Activated CD4-positive, alpha-beta T cell treated with anti-CD3 and anti-CD28 coated beads, Interleukin-2, amount 10 ng/mL, durations not matched to agents 7 days and 5 days (primary cell): ENCODE measurements at places on chromosomes 12 and 14. TPM values are rescaled to one million over a fixed set of nuclear protein-coding genes. Genes with fewer than 3 reads are reported as not detected.

GRCh38 chr12:108825201-108825950 lies 32.0 kb downstream of the SSH1 start:
- DNase-seq: no peak

The TAS2R19 gene
- total RNA-seq: 3.1 TPM

- DNase-seq: no peak
Observed at GRCh38 chr14:54854181-54854580, 48.4 kb downstream of the GCH1 start.

DNA sequence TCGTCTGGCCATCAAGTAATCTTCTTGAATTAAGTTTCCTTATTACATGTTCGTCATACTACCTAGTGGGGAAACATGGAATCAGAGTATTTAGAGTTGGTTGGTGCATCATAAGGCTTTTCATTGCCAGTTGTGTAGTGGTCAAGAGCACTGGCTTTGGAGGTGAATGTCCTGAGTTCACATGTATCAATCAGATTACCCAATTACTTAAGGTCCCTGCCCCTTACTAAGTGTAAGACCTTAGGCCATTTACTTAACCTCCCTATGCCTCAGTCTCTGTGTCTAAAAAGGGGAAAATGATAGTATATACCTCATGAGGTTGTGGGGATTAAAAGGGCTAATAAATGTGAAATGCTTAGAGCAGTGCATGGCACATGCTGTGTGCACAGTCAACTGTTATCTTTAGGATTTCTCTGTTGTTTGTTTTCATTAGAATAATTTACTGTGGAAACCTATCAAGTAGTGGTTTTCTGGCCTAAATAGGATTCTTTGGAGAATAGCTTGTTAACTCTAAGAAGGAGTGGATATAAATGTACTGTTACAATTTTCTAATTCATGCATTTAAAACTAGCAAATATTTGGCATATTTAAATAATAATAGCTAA lies 27.0 kb downstream of the MSRB3 start:
- no peak for DNase-seq

DNA sequence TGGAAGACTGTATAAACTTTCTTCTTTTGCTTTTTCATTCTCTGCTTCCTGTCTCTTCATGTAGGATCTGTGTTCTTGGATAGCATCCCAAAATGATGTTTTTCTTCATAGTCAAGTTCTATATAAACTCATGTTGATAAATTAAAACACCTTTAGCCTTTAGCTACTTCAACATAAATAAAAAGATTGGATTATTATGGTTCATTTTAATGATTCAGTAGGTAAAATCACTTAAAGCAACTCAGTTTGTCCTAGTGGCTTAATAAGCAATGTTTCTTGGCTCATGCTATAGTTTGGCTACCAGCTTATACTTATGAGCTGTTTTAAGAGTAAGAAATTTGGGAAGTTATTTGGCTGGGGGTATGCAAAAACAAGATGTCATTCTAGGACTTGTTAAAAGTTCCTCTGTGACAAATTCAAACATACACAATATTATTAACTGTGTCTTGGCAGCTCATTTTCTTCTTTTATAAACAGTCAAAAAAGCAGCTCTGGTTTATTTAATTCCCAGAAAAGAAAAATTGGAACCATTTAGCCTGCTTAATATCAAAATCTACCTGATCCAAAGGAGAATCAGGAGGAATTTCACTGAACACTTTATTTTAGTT lies 111.4 kb downstream of the TMTC3 start:
- no peak for DNase-seq

DNA sequence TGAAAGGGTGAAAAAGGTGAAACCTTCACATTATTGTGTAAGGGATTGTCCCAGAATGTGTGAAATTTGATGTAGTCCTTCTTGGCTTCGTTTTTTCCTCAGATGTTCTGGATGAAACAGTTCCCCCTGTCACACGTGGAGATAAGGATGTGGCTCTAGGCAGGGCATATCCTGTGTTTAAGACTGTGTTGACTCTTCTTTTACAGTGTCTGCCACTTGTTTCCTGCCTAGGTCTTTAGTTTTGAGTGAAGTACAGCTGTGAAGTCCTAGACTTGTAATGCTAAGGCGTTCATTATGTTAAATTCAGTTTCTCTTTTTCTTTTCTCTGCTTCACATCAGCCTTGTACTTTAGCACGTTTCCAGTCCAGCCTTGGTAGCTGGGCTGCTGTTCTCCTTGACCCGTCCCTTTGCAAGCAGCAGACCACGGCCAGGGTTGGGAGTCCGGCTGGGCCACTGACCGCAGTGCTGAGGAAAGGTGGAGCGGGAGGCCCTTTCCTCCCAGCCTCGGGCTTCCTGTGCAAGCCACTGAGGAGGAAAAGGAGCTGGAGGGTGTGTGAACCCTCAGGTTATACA lies 59.1 kb downstream of the RASSF3 start:
- DNase-seq: peak; percentile 74

- DNase-seq: no peak
Observed at GRCh38 chr12:49051373-49051764, 9.2 kb downstream of the KMT2D start.

The FGF6 gene
- not detected for total RNA-seq

- peak; percentile 9 for DNase-seq
Observed at GRCh38 chr12:2960390-2960956, 1.3 kb downstream of the TEAD4 start.

DNA sequence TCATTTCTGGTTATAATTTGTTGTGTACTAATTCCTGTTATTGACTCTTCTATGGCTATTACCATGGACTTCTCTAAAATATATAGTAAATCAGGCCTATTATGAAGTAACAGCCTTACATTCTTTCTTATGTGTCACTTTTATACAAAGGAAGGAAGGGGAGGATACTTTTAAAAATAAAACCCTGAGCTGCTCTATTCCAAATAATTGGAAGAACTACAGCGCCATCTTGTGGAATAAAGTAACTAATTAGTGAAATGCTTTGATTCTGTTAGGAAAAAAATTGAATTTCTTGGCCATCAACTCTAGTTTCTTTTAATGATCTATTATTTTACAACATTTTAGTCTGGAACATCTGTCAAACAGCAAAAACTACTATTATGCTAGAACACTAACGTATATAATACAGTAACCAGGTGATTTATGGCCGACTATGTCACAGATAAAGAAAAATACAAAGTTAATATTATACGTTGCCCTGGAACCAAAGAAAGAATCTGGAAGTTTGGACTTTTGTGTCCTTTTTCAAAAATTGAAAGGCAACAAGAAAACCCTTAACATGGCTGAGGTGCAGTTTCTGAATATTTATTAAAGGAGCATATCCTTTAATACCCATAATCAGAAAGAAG lies 55.0 kb upstream of the NELL2 start:
- DNase-seq: no peak

The RND1 gene
- total RNA-seq: 1.2 TPM

- DNase-seq: no peak
Observed at GRCh38 chr12:75981247-75982168, 50.1 kb downstream of the PHLDA1 start.

DNA sequence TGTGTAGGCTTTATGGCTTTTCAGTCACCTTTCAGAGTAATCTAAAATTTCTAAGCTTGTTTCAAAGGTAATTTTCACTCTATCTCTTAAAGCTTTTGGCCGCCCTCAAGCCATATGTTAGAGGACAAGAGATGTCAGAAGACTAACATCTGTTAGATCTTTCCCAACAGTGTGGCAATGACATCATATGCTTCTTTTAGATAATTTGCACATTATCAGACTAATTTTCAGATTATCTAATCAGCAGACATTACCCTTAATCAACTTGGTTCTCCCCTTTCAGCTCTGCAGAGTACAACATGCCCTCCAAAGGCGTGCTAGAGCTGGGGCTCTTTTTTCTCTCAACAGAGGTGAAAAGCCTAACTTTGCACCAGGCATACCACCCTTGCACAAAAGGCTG lies 207.1 kb downstream of the DPF3 start:
- DNase-seq: no peak

The KRT77 gene
- not detected for total RNA-seq

DNA sequence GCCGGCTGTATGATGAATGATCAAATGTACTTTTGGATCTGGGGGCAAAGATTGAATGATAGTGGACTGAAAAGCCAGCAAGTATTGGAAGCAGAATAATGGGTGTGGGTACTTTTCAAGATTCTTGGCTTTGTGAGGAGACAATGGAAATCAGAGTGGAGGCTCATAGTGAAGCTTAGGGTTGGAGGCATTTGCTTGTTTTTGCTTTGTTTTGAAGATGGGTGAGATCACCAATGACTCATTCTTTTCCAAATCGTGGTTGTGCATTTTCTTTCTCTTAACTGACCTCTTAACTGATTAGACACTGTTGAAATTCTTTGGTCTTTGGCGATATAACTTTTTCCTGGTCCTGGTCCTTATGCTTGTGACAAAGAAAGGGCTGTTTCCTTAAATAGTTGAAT lies 54.4 kb downstream of the PELI2 start:
- no peak for DNase-seq

DNA sequence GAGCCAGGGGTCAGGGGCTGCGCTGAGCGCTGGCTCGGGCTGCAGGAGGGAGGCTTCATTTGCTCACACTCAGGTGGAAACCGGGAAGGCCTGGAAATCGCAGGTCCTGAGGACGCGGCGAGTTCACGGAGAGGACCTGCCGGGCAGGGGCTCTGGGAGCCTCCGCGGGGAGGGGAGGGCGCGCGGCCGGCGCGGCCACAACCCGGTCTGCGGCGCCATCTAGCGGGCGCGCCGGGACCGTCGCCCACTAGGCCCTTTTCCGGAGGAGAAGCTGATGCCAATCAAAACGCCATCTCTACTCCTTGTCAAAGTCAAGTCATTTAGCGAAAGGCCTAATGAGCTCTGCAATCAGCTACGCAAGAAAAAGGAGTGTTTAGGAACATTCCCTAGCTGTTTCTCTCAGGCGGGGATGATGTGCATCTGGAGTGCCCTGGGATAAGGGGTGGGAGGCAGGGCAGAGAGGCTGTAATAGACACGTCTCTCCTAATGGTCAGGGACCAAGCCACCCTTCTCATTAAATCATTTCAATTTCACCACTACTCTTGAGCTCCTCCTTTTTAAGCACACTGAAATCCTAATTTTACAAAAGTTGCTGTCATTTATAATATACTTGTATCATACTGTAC lies 885.8 kb upstream of the TMEM132C start:
- peak; percentile 29 for DNase-seq

DNA sequence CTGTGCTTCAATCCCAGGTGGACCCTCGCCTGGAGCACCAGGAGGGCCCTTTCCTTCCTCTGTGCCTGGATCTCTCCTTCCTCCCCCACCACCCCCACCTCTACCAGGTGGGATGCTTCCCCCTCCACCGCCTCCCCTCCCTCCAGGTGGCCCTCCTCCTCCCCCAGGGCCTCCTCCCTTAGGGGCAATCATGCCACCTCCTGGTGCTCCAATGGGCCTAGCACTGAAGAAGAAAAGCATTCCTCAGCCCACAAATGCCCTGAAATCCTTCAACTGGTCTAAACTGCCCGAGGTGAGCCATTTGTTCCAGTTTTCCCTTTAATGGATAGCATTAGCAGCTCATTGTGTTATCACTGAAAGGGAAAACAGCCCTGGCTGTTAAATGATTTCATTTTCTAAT lies 134.0 kb downstream of the GPR135 start:
- no peak for DNase-seq

- DNase-seq: peak; percentile 89
Observed at GRCh38 chr12:56635806-56636674, 5.9 kb upstream of the BAZ2A start.

The LHX5 gene
- not detected for total RNA-seq

The SLC2A3 gene
- 230 TPM for total RNA-seq

DNA sequence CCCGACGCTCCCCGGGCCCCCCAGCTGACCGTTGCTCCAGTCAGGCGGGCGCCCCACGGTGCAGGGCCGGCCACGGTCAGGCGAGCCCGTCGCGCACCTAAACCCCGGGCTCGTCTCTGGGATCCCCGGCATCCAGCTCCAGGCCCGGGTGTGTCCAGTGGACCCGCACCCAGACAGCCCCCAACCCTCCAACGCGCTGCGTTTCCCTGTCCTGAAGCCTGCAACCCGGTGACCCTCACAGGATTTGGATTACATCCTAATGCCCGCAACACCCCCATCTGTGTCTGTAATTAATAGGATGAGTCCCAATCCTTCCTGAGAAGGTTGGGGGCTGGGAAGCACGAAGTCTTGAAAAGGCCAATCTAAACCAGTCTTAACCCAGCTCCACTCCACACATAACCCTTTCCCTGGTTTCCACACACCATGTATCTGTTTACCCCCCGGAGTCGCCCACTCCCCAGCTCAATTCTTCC lies 10.4 kb downstream of the CPNE6 start:
- no peak for DNase-seq

GRCh38 chr12:131315601-131316000 lies 361.9 kb downstream of the ADGRD1 start:
- no peak for DNase-seq

DNA sequence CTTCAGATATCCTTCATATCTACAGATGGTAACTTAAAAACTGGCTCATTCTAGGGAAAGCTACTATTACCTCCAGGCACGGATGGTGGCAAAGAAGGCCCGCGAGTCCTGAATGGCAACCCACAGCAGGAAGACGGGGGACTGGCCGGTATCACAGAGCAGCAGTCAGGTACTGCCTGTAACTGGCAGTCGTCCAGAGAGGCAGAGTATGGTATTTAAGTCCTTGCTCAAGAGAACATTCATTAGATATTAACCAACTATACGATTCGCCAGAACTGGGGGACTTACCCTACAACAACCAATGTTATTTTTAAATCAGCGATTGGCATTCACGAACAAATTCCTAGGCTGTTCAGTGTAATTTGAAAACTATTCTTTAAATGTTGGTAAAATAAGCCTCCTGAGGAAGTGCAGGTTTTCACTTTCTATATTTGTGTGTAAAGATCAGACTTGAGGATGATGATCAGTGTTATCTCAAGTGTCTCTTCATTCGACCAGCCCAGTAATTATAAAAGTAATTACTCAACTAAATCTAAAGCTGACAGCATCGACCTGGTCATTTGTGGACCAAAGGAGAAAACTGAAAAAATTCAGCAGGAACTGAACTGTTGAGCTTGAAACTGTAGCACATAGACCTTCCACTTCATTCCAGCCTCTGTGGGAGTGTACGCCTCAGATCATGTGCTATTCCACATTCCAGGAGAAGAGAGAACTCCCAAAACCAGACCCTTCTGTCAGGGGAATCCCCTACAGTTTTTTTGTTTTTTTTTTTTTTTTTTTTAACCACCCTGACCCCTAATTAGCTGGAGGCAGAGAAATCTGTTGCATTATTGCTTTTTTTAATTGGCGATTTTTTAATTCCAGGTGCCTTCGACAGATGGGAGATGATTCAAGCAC lies 75.6 kb downstream of the ESR2 start:
- DNase-seq: no peak

- no peak for DNase-seq
Observed at GRCh38 chr12:7758766-7759140, 6.3 kb upstream of the NANOGNB start.

The SIX6 gene
- not detected for total RNA-seq

GRCh38 chr14:24171422-24172260 lies at the start of gene REC8:
Gene REC8, plus strand, starts transcription at chr14:24172080. Its CDS starts 473 bp downstream, at chr14:24172553.
- peak; percentile 67 for DNase-seq

The PRB2 gene
- total RNA-seq: not detected

- no peak for DNase-seq
Observed at GRCh38 chr12:72330301-72330700, 58.1 kb downstream of the TRHDE start.

The FKBP4 gene
- total RNA-seq: 68.2 TPM

The SELPLG gene
- total RNA-seq: 214 TPM
